Small intestine (tissue), 16 donors: ENCODE measurements at places on chromosomes 6 and 20.

- H3K4me3 ChIP-seq: no peak overlapping the region
- no peak overlapping the region for H3K27ac ChIP-seq
- H3K4me1 ChIP-seq: no peaks in the 10 kb centered on the region
Measured at GRCh38 chr6:34585512-34586061, 29.5 kb upstream of the SPDEF start.

DNA sequence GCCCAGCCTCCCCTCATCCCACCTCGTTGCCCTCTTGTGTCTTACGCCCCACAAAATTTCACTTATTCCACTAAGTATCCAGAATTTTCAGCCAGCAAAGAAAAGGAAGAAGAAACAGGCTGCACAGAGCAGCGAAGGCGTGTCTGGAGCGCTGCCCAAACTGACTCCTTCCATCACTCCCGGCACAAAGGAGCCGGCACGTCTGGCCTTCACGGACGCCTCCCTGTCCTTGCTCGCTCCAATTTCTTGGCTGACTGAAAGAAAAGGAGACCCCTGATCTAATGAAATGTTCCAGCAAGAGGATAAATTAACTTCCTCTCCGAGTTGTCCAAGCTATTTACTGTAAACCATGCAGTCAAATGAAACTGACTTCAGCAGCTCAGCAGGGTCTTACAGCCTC lies 152.3 kb upstream of the CDH4 start:
- H3K27ac ChIP-seq: no peak overlapping the region
- no peak for DNase-seq
- H3K27me3 ChIP-seq: no peaks in the 10 kb centered on the region
- H3K4me1 ChIP-seq: no peaks in the 10 kb centered on the region
- H3K4me3 ChIP-seq: no peak overlapping the region

DNA sequence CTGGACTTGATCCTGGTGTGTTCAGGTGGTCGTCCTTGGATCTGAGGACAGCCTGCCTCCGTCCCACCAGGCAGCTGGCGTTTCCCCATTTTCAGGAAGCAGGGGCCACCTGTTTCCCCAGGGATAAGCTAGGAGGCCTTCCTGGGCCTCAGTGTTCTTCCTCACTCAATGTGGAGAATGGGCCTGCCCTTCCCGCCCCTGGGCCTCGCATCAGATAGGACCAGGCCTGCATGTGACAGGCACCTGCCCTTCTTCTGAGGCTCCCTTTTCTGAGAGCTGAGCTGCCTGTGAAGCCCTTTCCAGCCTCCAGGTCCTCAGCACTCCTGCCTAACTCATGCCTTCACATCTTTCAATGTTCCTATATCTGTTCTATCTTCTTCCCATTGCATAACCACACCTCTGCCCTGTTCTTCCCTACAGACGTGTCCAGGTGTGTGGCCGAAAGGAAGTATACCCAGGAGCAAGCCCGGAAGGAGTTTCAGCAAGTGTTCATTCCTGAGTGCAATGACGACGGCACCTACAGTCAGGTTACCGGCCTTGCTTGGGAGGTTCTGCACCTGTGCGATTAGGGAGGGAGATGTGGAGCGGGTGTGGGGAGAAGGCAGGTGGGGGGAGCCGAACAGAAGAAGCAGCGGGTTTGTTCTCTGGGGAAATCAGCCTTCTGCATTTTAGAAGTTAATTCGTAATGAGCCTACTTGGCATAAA lies 85.1 kb downstream of the SMOC2 start:
- DNase-seq: no peak
- H3K36me3 ChIP-seq: peaks cover 5% of the 10 kb centered on the region
- H3K27ac ChIP-seq: no peak overlapping the region
- H3K4me3 ChIP-seq: no peak overlapping the region

DNA sequence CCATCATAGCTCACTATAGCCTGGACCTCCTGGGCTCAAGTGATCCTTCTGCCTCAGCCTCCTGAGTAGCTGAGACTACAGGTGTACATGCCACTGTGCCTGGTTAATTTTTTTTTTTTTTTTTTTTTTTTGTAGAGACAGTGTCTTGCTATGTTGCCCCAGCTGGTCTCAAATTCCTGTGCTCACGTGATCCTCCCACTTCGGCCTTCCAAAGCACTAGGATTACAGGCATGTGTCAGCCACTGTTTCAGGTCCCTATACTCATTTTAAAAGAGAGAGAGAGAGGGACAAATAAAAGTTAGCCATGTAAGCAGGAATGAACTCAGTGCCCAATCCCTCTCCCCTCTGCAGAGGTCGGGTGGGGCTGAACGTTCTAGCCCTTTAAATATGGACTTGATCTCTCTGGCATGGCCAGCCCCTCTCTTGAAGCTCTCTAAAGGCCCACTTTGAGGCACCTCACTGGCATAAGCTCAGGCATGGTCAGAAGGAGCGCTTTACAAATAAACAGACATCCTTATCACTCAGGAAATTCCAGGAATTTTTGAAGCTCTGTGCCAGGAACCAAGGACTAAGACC lies 9.0 kb upstream of the SERPINB1 start:
- H3K36me3 ChIP-seq: no peaks in the 10 kb centered on the region
- H3K4me1 ChIP-seq: peaks cover 18% of the 10 kb centered on the region
- no peaks in the 10 kb centered on the region for H3K27me3 ChIP-seq

DNA sequence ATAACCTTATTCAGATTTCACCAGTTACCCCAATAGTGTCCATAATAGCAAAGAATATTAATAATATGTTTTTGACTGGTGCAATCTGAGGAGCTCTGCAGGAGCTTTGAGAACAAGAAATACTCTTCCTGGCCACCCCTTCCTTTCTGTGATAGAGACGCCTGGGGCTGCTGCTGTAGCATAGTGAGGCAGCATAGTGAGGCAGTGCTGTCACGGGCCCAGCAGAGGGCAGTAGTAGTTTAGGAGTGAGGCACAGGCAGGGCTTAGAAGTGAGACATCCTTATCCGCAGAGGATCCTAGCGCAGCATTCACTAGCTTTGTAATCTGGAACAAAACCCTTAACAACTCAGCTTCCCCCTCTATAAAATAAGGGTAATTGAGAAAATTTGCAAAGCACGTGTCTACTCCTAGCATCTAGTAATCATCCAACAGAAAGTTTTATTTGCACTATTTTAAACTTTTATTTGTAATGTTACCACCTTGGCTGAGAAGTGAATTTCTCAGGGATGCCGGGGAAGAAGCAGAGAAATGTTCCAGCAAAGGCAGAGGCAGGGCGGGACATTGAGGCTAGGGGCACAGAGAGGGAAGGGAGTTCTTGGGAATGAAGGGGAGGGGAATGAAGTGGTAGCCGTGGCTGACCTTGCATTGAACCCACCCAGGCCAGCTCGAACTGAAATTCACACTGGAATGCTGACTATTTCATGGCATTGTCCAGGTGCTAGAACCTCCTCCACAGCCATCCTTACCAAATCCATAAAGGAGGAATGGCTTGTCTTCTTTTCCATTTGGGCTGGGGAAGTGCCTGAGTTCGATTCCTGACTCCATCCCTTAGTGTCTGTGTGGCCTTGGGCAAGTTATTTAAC lies 78.8 kb downstream of the CDS2 start:
- H3K4me1 ChIP-seq: peaks cover 3% of the 10 kb centered on the region
- no peak overlapping the region for H3K4me3 ChIP-seq
- no peaks in the 10 kb centered on the region for H3K27me3 ChIP-seq
- H3K36me3 ChIP-seq: no peaks in the 10 kb centered on the region

- no peak overlapping the region for H3K27ac ChIP-seq
- H3K27me3 ChIP-seq: no peaks in the 10 kb centered on the region
- no peaks in the 10 kb centered on the region for H3K4me1 ChIP-seq
- no peaks in the 10 kb centered on the region for H3K36me3 ChIP-seq
- no peak for DNase-seq
- no peak overlapping the region for H3K4me3 ChIP-seq
Measured at GRCh38 chr20:9555781-9556180, 41.4 kb downstream of the LAMP5 start.

GRCh38 chr6:157774153-157775135 lies 48.6 kb upstream of the SNX9 start:
- no peaks in the 10 kb centered on the region for H3K4me1 ChIP-seq
- no peaks in the 10 kb centered on the region for H3K27me3 ChIP-seq
- H3K27ac ChIP-seq: no peak overlapping the region
- no peak overlapping the region for H3K4me3 ChIP-seq
- no peak for DNase-seq
- H3K36me3 ChIP-seq: no peaks in the 10 kb centered on the region

GRCh38 chr6:165383323-165383722 lies 73.9 kb upstream of the C6orf118 start:
- H3K4me1 ChIP-seq: no peaks in the 10 kb centered on the region
- no peaks in the 10 kb centered on the region for H3K27me3 ChIP-seq
- no peak overlapping the region for H3K27ac ChIP-seq
- no peak overlapping the region for H3K4me3 ChIP-seq
- no peak for DNase-seq
